GOT3 (cell line): ENCODE measurements at places on chromosomes 12 and 14.

DNA sequence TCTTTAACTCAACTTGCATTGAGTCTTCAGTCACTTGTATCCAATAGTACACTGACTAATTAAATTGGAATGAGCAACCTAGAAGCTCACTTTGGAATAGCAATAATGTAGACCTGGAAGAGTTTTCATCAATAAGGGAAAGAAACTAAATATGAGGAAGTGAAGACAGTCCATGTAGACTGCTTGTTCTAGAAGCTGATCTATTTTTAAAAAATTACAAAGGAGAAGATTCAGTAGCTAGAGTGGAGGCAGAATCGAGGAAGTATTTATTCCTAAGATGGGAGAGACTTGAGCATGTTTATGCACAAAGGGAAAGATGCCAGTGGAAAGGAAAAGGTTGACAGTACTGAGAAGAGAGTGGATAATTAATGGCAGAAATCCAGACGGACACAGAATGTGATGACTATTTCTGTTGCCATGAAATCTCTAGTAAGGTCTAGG lies 156.3 kb upstream of the PDE3A start:
- no peak for DNase-seq

DNA sequence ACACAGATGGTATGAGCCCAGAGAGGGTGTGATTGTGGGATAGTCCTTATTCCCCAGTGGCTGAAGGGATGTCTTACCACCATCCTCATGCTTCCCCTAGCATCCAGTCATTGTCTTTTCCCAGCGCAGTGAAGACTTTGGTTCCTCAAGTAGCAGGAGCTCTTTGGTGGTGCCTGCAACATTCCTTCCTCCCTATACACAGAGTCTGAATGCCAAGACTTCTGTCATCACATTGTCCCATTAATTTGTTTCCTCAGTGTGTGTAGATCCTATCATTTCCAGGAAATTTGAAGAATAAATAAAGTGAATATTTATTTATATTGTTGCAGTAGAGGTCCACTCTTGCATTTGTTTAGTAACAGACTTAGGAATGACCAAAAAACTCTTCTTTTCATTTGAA lies 147.2 kb downstream of the DACT1 start:
- DNase-seq, result no peak

- DNase-seq, result no peak
Measured at GRCh38 chr14:38255408-38255672, 553 bp downstream of the CLEC14A start.

DNA sequence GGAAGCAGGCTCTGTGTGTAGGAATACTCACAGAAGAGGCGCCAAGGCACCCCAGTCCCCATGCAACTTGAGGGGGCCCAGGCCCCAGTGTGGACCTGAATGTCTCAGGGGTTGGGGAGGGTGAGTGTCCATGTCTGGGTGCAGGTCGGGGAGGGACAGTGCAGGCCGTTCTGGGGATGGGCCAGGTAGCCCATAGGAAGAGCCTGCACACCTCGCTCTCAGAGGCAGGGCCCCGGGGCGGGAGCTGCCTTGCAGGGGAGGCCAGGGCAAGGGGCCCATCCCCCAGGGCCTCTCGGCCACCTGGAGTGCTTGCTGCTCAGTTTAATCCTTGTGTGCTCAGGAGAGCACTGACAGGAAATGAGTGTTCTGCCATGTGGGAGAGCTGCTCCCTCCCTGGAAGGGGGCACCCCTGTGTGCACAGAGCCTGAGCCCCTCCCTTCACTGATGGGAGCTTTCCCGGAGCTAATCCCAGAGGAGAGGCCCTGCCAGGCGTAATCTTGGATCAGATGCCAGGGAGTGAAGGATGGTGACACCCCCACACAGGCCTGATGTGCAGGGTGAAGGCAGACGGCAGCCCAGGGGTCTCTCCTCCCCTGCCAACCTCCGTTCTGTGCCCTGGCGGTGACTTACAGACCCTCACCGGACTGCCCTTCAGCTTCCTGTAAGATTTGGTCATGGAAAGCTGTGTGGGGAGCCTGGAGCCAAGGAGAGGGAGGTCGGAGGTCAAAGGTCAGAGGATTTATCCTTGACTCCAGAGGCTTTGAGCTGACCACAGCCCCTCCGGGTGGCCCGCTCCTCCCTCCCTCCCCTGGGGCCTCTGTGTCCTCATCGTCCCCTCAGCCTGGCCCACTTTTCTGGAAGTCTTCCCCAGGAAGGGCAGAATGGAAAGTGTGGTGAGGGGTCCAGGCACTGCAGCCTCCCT lies 24.4 kb upstream of the FBRSL1 start:
- no peak for DNase-seq

- no peak for DNase-seq
Measured at GRCh38 chr14:57732463-57733285, 133.2 kb downstream of the SLC35F4 start.

- DNase-seq, result no peak
Measured at GRCh38 chr12:101695706-101696105, 1.7 kb upstream of the CHPT1 start.

GRCh38 chr14:59427653-59428580 lies 37.3 kb downstream of the GPR135 start:
- DNase-seq, result no peak

- no peak for DNase-seq
Measured at GRCh38 chr12:72089678-72090077, 151.0 kb downstream of the TPH2 start.

GRCh38 chr12:107275530-107275929 lies 182.2 kb upstream of the CRY1 start:
- no peak for DNase-seq

- DNase-seq, result no peak
Measured at GRCh38 chr14:34072921-34073320, 122.0 kb upstream of the EGLN3 start.

DNA sequence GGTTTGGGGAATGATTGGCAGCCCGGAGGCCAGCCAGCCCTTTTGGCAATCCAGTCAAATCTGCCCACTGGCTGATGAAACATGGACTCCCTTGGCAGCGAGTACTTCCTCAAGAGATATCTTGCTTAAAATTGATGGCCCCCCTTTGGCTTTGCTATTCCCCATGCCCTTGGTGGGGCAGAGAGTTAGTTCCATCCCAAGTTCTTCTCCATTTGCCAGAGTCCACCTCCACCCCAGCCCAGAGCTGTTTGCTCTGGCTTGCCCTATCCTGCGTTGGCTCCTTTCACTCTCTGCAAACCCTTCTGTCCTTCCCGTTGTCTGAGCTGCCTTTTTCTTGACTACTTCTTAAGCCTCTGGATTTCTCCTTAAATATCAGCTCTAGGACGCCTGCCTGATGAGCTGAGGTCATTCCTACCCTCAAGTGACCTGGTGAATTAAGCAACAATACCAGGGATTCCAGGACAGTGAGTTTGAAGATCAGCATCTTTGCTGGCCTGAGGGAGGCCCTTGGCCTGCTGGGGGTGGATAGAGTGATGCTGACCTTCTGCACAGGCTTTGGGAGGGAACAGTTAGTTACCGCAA lies 212.0 kb downstream of the CACNA1C start:
- peak; percentile 71 for DNase-seq

DNA sequence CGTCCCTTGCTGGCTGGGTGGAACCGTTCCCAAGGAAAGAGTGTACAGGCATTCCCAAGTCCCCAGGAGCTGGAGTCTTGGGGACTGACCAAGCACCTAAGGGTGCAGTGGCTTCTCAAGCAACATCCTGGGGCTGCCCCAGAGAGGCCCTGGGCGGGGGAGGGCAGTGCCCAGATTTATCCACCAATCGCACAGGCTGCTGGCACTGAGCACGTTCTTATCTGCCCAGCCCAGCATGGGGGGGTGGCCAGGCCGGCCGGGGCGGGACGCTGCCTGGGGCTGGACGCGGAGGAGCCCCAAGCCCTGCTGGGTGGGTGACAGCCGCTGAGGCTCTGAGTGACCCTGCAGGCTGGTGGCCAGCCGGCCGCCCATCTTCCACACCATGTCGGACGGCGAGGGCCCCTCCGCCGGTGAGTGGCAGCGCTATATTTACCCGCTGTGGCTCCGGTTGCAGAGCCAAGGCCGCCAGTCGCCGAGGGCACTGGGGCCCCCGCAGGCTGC lies 53.4 kb downstream of the CYP46A1 start:
- no peak for DNase-seq

GRCh38 chr12:12722435-12723148 lies 5.4 kb downstream of the CDKN1B start:
- DNase-seq, result no peak

DNA sequence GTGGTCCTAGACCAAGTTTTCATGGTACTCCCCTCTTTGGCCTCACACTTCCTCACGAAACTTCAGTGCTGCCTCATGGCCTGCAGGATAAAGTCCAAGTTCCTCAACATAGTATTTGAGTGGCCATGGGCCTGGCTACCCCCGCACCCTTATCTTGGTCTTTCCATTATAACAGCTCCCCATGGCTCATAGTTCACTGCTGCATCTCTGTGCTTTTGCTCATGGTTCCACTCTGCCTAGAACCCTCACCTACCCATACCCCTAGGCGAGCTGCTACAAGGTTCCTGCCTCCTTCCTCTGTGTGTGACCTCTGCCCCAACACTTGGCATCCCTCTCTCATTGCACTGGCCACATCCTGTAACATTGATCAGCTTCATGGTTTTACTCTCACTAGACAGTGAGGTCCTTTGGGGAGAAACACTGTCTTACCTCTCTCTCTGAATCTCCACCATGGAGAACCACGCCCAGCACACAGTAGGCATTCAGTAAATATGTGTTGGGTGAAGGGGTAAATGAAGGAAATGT lies 158.9 kb downstream of the GPR65 start:
- no peak for DNase-seq

DNA sequence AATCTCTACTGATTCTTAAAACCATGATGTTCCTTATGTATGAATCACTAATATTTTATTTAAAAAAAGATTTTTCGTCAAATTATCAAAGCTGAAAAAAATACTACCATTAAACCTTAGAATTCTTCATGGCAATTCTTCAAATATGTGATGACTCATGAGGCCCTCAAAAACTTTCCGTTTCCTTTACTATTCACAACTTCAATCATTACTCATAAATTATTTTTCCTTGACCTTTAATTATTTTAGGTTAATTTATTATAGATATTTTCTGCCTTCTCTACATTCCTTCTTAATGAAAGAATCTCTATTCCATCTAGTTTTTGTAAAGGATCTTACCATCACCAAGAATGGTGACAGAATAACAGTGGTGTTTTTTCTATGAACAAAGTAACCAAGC lies 162.1 kb upstream of the SOX5 start:
- no peak for DNase-seq

GRCh38 chr14:59261334-59261733 lies 72.9 kb downstream of the DAAM1 start:
- no peak for DNase-seq

DNA sequence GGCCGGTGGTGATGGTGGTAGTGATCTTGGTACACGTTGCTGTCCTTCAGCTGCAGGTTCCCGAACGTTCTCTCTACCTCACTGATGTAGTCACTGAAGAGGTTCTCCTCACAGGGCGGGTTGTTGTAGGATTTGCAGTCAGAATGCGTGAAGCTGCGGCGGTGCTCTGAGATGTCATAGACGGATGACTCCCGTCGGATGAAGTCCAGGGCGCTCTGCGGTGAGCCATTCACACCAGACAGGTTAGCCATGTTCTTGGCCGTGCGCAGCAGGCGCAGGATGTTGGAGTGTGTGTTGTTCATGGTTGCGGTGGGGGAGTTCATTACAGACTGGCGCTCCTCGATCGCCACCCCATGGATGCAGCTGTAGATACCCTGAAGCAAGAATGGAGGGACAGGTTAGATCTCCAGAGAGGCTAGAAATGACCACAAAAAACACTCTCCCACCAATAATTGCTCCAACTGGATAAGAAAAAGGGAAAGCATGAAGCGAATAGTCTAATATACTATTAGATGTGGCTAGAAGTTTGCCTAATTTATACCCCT lies 367.8 kb downstream of the EMP1 start:
- DNase-seq, result no peak

DNA sequence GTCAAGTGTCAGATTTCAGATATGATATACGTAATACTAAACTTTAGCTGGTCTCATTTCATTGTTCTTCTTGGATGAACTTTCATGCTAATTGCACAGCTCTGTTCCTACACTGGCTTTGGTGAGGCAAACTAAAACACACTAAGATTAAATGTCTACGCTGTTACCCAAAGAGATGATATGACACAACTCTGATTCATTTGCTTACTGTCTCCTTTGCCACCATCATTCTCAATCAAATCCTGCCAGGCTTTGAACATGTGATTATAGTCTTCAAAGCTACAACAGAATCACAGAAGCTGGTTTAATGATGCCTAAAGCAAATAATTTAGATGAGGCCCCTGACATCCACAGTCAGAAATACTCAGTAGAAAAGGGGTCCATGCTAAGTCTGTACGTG lies 37.7 kb downstream of the MDGA2 start:
- no peak for DNase-seq

- DNase-seq, result no peak
Measured at GRCh38 chr12:26666286-26666685, 166.7 kb downstream of the ITPR2 start.

DNA sequence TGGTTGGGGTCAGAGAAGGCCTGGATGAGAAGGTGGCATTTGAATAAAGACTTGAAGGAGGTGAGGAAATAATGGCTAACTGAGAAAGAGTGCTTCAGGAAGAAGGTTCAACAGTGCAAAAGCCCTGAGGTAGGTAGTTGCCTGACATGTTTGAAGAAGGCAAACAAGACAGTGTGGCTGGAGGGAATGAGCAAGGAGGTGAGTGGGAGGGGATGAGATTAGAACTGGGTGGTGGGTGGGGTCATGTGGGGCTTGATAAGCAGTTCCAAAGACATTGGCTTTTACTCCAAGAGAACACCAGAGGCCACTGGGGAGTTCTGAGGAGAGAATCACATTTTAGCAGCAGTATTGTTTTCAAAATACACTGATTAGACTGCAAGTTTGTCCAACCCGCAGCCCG lies 50.5 kb downstream of the HSPB8 start:
- no peak for DNase-seq

DNA sequence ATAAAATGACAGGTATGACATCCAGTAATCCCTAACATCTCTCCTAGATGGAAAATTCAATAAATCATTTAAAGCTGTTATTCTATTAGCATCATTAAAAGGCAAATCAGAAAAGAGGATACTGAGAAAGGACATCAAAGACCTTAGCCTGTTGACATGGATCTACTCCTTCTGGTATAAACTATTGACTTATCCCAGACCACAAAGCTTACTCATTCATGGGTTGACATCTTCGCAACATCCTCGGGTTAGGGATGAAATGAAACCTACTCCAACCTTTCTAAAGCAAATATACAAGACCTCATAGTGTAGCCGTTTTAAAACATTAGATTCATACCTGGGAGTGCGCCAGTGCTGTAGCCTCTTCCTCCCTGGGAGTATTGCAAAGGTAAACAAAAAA lies 191.5 kb upstream of the BTG1 start:
- DNase-seq, result no peak

DNA sequence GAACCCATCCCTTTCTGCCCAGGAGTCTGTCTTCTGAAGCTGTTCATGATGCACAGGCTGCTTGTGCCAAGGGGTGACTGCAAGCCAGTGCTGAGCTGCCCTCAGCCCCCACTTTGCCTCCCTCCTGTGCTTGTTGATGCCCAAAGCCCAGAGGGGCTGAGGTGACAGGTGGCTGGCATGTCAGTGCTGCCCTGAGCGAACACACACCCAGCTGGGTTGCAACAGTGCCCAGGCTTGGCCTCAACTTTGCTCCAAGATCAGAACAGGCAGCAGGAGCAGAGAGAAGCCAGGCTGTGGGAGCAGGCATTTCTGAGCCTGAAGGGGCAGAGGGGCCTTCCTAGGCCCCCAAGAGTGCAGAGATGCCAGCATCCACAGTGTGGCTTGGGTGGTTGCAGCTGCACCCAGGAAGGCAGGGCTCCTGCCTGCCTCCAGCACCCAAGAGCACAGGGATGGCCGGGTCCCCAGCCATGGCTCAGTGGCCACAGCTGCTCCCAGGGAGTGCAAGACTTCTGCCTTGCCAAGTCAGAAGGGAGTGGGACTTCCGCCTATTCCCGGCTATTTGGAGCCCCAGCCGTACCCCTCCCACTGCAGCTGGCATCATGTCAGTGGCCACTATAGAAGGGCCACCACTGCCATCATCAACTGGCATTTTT lies 83.1 kb downstream of the SLC16A7 start:
- no peak for DNase-seq
